ENCODE measurements at places on chromosomes 13 and 19.

DNA sequence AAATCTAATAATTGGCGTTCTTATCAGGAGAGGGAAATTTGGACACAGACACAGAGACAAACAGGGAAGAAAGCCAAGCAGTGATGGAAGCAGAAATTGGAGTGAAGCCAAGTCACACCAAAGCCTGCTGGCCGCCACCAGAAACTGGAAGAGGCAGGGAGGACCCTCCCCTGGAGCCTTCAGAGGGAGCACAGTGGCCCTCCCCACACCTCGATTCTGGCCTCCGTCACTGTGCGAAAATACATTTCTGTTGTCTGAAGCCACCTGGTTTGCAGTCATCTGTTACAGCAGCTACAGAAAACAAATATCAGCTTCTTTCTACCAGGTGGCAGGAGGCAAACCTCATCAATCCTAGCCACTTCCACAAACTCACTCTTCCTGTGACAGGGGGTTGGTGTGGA is 8.3 kb upstream of the TLE6 start:
- H3K4me3 ChIP-seq: no peak overlapping the region
- H3K36me3 ChIP-seq: no peaks in the 10 kb centered on the region
- H3K4me1 ChIP-seq: no peaks in the 10 kb centered on the region
- no peak for DNase-seq
- H3K27ac ChIP-seq: no peak overlapping the region
- peaks cover 5% of the 10 kb centered on the region for H3K27me3 ChIP-seq

DNA sequence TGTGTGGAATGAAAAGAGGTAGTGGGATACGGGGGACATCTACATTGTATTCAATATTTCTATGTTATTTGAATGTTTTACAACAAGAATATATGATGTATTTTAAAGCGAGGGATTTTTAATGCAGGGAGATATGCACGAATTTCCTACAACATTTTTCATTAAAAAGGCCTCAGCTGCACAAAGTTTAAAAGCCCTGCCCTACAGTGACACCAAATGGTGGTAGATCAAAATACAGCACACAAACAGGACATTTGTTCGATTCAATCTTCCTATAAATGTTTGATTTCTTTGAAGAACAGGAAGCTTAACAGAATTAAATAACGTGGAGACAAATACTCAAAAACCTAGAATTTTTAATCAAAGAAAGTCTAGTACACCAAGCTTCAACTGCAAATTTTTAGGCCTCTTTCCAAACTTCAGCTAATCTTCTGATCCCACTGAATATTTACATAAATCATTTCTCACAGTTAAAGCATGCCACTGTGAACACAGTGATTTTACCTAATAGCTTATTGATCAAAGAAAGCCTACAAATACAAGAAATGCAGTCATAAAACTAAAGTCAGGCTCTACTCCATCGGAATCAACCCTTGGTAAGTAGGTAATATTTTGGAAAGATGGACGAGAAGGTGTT is 257.2 kb downstream of the DIAPH3 start:
- H3K4me3 ChIP-seq: no peak overlapping the region
- peaks cover 3% of the 10 kb centered on the region for H3K36me3 ChIP-seq
- H3K4me1 ChIP-seq: no peaks in the 10 kb centered on the region
- no peak overlapping the region for H3K27ac ChIP-seq

- DNase-seq: no peak
- H3K4me3 ChIP-seq: no peak overlapping the region
- H3K27ac ChIP-seq: no peak overlapping the region
- peaks cover 2% of the 10 kb centered on the region for H3K4me1 ChIP-seq
Observed at GRCh38 chr19:7254590-7254989, 39.6 kb downstream of the INSR start.

DNA sequence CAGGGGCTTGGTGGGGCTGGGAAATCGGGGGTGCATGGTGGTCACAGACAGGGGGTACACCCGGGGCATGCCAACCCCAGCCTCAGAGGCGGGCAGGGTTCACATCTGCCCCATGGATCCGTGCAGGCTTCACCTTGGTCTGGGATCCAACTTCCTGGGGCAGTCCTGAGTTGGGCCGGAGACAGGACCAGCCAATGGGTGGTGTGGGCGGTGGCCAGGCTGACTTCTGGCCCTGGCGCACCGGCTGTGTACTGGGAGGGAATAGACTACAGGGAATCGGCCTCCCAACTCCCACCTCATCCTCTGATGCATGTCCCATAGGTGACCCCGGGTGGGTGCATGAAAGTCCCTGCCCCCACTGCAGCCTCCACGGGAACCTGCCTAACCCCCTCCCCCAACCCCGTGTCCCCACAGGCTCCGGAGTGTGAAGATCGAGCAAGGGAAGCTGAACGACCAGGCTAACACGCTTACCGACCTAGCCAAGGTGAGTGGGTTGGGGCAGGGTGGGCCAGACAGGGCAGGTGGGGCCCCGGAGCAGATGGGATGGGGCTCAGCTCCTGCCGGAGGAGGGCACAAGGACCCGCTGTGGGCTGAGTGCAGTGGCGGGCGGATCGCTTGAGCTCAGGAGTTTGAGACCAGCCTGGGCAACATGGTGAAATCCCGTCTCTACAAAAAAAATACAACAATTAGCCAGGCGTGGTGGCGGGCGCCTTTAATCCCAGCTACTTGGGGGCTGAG is 14.7 kb upstream of the ARRDC2 start:
- no peaks in the 10 kb centered on the region for H3K27me3 ChIP-seq
- no peak overlapping the region for H3K27ac ChIP-seq
- H3K4me1 ChIP-seq: no peaks in the 10 kb centered on the region
- no peak for DNase-seq
- H3K4me3 ChIP-seq: no peak overlapping the region

DNA sequence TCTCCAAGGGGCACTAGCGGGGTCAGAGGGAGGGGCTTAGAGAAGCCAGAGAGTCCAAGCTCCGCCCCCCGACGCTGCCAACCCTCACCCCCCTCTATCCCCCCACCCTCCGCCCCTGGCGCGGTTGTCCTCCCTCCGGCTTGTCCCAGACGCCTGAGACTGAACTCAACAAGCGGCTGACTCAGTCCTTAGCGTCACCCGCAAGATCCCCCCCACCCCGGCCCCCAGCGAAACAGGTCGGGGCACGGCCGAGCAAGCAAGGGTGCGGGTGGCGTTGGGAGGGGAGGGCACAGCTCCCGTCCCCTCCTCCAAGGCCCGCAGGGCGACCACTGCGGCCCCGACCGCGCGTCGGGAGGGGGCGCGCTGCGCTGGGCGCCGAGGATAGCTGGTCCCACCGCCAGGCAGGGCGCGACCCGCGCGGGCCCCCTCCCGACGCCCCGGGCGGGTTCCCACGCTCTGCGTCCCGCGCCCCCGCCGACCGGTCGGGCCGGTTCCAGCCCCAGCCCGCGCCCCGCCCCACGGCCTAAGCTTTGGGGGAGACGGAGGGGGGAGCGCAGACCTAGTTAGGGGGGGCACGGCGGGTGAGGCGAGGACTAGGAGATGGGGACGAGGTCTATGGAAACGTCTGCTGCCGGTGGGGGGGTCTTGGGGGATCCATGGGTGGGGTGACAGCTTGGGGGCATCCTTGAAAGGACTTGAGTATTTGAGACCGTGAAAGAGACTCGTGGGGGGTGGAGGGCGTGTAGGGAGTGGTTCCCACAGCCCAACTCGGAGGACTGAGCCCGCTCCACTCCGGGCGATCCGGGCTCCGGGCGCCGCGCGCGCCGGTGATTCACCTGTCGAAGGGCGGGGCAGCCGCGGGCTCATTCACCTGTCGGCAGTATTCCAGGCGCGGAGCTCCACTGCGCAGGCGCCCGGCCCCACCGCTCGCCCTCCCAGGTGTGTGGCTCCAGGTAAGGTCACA is 5.1 kb downstream of the NOTCH3 start:
- peak overlapping the region; percentile 33 for H3K4me3 ChIP-seq
- no peaks in the 10 kb centered on the region for H3K27me3 ChIP-seq
- peak; percentile 42 for DNase-seq
- peaks cover 13% of the 10 kb centered on the region for H3K4me1 ChIP-seq
- no peaks in the 10 kb centered on the region for H3K36me3 ChIP-seq
- peak overlapping the region; percentile 50 for H3K27ac ChIP-seq

- no peak for DNase-seq
- peaks cover 2% of the 10 kb centered on the region for H3K27me3 ChIP-seq
- H3K4me1 ChIP-seq: no peaks in the 10 kb centered on the region
- no peaks in the 10 kb centered on the region for H3K36me3 ChIP-seq
- no peak overlapping the region for H3K4me3 ChIP-seq
Observed at GRCh38 chr13:29937379-29937778, 87.0 kb upstream of the UBL3 start.

DNA sequence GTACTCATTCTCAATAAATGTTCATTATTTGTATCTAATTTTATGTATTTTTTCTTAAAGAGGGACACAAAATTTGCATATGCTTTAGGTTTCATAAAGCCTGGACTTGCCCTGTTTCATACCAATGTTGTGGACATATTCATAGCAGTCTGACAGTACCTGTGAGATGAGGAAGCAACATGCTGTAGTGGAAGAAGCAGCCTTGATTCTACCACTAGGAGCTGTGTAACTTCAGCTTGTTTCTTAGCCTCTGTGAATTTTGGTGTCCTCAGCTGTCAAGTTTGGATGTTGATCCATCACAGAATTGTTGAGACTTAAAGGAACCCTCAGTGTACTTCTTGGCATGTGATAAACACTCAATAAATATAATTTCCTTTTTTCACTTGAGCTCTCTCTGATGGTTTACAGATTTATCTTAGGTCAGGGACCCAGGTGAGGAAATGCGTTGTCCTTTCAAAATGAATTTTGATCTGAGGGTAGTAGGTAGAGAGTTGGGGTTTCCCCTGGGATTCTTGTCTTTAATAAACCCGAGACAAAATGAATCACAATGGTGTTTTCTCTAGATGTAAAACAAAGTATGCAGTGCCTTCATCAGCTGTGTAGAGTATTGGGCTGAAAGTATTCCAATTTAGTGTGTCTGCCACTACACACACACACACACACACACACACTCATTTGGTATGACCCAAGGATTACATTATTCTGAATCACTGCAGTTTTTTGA is 152.1 kb downstream of the KCNRG start:
- no peak overlapping the region for H3K4me3 ChIP-seq
- no peaks in the 10 kb centered on the region for H3K27me3 ChIP-seq
- no peak for DNase-seq
- no peaks in the 10 kb centered on the region for H3K4me1 ChIP-seq

DNA sequence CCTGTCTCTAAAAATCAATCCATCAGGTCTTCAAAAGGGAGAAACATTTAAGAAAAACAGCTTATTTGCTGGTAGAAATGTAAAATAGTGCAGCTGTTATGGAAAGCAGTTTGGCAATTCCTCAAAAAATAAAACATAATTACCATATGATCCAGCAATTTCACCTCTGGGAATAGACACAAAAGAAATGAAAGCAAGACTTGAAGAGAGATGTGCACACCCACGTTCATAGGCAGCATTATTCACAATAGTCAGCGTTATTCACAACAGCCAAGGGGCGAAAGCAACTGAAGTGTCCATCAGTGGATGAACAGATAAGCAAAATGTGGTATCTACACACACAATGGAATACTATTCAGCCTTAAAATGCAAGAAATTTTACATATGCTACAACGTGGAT is 45.1 kb upstream of the DOCK9 start:
- no peak overlapping the region for H3K27ac ChIP-seq
- H3K4me1 ChIP-seq: peaks cover 19% of the 10 kb centered on the region
- no peak for DNase-seq
- no peaks in the 10 kb centered on the region for H3K27me3 ChIP-seq
- H3K36me3 ChIP-seq: no peaks in the 10 kb centered on the region

DNA sequence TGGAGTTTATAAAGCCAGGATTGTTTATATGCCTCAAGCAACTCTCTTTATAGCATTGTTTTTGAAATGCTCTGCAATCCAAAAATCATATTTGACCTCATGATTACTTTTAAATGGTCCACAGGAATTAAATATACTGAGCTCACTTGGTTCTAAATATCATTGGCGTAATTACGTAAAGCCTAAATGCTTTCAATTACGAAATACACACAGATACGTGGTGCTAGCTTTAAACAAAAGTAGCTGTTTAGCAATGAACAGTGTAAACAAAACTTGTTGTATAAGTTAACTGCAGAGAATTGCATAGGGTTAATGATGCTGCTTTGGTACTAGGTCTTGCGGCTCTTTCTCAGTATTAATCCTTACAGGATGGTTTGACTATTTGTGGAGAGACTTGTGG is 346.6 kb downstream of the COG6 start:
- H3K27me3 ChIP-seq: no peaks in the 10 kb centered on the region
- H3K27ac ChIP-seq: no peak overlapping the region
- no peaks in the 10 kb centered on the region for H3K36me3 ChIP-seq
- no peaks in the 10 kb centered on the region for H3K4me1 ChIP-seq
- no peak for DNase-seq

- no peak overlapping the region for H3K27ac ChIP-seq
- no peaks in the 10 kb centered on the region for H3K4me1 ChIP-seq
- no peak for DNase-seq
- no peaks in the 10 kb centered on the region for H3K36me3 ChIP-seq
- H3K27me3 ChIP-seq: no peaks in the 10 kb centered on the region
- no peak overlapping the region for H3K4me3 ChIP-seq
Observed at GRCh38 chr13:98529171-98529570, 47.7 kb downstream of the STK24 start.

- no peak for DNase-seq
- H3K4me3 ChIP-seq: no peak overlapping the region
- no peaks in the 10 kb centered on the region for H3K36me3 ChIP-seq
- no peak overlapping the region for H3K27ac ChIP-seq
Observed at GRCh38 chr13:112104881-112105234, 37.9 kb downstream of the SOX1 start.

- peaks cover 9% of the 10 kb centered on the region for H3K27me3 ChIP-seq
- H3K36me3 ChIP-seq: no peaks in the 10 kb centered on the region
- no peak overlapping the region for H3K4me3 ChIP-seq
- no peak for DNase-seq
- no peaks in the 10 kb centered on the region for H3K4me1 ChIP-seq
Observed at GRCh38 chr13:26910754-26911465, 150.3 kb upstream of the GPR12 start.

DNA sequence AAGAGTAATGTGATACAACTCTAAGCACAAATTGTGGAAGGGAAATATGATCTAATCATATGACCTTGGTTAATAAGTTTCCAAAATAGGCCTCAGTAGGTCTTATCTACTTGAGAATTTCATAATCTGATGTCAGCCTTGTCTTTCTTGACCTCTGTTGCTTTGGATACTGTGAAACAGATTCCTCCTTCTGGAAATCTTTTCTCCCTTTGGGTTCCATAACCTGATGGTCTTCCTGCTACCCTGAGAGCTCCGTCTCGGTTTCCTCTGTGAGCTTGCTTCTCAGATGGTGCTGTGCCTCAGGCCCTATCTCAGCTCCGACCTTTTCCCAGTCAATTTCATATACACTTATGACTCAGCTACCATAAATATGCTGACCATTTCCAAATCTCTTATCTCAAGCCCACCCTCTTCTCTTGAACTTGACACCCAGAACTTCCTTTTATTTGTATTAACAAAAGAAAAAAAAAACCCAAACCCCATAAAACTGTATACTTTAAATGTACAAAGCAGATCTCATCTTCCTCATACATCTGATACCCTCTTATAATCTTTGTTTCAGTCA is 6.4 kb upstream of the SLC46A3 start:
- H3K36me3 ChIP-seq: no peaks in the 10 kb centered on the region
- DNase-seq: no peak
- no peaks in the 10 kb centered on the region for H3K27me3 ChIP-seq
- H3K4me3 ChIP-seq: no peak overlapping the region
- H3K4me1 ChIP-seq: no peaks in the 10 kb centered on the region
